ENCODE measurements at places on chromosomes 3 and 15.

DNA sequence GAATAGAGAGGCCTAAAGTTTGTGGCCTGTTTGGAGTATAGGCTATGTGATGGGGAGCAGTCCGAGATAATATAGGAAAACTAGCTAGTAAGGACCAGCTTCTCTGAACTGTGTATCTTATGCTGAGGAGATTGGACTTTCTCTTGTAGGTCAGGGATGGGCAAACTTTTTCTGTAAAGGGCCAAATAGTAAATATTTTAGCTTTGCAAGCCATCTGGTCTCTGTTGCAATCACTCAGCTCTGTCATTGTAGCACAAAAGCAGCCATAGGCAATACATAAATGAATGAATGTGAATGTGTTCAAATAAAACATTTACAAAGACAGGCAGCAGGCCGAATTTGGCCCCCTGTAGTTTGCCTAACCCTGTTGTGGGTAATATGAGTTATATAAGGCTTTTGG is 24.5 kb downstream of the TMOD3 start:
- DNase-seq: no peak

GRCh38 chr15:96670389-96670788 is 339.9 kb downstream of the NR2F2 start:
- DNase-seq: no peak

DNA sequence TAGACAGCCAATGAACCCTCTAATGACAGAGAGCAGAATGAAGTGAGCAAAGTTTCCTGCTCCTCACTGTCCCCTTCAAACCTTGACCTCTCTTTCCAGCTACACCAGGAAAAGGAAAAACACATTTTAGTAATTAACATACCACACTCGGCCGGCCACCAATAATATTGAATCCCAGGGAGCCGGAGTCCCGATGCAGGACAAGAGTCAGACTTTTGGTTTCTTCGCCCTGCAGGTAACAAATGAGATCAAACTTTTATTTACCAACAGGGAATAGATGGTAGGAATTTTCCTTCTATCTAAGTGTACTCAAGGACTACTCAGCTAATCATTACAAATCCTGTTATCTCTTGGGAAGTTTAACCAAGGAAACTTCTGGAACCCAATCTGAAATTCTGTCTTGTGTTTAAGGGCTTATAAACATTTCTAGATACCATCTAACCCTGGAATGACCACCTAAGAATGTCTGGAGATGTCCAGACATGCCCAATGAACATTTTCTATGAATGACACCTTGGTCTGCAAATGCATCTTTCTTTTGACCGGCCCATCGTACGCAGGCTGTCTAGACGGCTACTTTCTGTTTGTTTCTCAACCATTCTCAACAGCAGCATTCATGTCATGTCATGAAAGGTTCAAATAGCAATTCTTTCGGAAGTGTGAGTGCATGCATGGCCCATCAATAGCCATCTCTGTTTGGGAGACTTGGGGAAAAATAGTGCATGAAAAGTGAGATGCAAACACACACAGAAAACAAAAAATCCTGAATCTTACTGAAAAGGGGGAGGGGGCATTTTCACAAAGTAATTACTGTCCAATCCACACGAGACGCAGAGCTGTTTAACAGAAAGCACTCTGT is 16.1 kb downstream of the PDZRN3 start:
- no peak for DNase-seq

- no peak for DNase-seq
Measured at GRCh38 chr3:33386631-33387030, 53.6 kb downstream of the UBP1 start.

- DNase-seq: no peak
Measured at GRCh38 chr3:14505803-14506500, 34.2 kb downstream of the GRIP2 start.

DNA sequence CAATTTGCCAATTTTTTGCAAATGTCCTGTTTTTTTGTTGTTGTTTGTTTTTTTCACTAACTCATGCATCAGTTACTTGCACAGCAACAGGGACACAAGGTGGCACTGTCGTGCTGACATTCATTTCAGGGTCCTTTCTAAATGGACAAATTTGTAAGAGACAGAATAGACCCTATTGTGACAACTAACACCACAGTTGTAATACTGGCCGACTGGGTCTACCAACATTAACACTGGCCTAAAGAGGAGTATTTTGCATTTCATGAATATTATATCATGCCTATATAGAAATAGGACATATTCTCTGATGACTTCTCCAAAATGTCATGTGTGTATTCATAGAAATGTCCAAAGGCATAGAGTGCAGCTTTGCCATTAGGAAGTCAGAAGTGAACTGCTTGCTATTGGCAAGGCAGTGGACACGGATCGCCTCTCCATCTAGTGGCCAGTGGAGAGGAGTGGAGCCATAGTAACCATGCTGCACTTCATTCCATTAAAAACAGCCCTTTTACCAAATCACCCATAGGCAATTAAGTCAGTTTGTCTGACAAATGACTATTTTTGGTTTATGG is 54.8 kb downstream of the ZBTB20 start:
- DNase-seq: no peak

- DNase-seq: no peak
Measured at GRCh38 chr15:25939122-25939521, 76.0 kb upstream of the ATP10A start.

- DNase-seq: no peak
Measured at GRCh38 chr15:77867266-77868047, 210.1 kb downstream of the TBC1D2B start.

- no peak for DNase-seq
Measured at GRCh38 chr3:48069339-48069738, 53.1 kb upstream of the MAP4 start.

DNA sequence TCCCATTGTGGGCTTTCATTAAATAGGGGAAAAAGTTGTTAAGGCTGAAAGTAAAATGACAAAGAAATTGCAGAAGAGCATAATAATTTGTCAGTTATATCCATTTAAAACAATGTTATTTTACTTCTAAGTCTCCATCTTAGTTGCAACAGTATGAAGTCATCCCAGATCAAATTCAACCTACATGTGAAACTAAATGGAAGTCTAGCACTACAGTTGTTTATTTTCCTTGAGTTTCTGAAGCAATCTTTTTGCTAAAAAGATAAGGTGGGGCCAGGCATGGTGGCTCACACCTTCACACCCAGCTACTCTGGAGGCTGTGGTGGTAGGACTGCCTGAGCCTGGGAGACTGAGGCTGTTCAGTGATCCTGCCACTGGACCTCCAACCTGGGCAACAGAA is 80.2 kb downstream of the DPH6 start:
- DNase-seq: no peak

- DNase-seq: no peak
Measured at GRCh38 chr3:185583925-185584324, 2.2 kb upstream of the SENP2 start.

GRCh38 chr3:30356866-30357753 is 249.3 kb upstream of the TGFBR2 start:
- DNase-seq: no peak

DNA sequence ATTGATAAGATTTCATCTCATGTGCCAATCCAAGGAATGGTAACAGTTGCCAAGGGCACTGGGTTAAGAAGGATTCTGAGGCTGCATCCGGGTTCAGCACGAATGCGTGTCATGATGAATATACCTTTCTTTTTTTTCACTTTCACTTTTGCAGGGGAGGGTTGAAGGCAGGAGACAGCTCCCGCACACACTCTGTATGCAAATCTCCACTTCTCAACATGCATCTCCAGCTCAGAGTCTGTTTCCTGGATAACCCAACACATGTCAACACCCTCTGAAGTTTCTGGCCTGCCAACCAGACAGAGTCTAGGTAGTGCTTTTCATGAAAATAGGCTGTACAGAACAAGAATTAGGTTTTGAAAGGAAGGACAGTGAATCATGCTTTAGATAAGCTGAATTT is 21.6 kb downstream of the B4GALT4 start:
- DNase-seq: no peak

DNA sequence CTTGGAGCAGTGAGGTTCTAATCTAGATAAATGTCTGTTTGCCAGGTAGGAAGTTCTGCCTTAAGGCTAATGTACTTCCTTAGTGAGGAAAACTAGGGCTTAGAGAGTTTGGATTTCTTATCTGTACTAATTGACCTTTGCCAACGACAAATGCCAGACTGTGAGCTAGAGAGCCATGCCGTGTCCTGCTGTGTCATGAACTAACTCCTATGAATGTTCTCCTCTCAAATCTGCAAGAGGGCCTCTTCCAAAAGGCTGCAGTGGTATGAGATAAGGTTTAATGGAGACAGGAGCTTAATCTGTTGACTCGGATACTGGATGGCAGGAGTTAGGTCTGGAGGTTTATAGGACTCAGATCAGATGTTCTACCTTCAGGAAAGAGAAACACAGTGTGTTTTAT is 524.9 kb downstream of the NTRK3 start:
- no peak for DNase-seq

GRCh38 chr15:70109978-70110377 is 12.3 kb upstream of the TLE3 start:
- no peak for DNase-seq

DNA sequence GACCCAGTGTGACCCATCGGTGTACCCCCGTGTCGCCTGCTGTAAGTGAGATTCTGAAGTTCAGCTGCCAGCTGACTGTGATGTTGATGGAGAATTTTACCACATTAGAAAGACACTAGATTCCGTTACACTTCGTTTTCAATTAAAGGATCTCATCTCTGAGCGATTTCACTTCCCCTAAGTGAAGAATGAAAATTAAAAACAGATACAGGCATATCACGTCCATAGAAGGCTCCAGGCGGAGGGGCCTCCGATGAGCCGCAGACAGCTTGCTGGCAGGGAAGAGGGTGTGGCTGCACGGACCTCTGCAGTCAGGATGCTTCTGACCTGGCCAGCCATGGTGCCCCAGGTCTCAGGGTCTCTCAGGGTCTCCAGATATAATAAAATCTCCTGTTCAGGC is 6.6 kb upstream of the CPN2 start:
- no peak for DNase-seq

DNA sequence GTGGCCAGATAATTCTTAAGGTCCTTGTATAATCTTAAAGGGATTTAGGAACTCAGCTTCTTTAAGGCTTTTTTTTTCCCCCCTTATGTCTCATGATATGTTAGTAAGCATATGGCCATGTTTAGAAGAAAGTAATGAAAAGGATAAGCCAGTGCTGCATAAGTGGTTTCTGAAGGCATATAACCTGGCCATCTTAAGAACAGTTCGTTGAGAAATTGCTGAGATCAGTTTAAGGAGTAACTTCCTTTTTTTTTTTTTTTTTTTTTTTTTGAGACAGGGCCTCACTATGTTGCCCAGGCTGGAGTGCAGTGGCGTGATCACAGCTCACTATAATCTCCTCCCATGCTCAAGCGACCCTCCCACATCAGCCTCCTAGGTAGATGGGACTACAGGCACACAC is 51.7 kb downstream of the UBE2E2 start:
- no peak for DNase-seq

DNA sequence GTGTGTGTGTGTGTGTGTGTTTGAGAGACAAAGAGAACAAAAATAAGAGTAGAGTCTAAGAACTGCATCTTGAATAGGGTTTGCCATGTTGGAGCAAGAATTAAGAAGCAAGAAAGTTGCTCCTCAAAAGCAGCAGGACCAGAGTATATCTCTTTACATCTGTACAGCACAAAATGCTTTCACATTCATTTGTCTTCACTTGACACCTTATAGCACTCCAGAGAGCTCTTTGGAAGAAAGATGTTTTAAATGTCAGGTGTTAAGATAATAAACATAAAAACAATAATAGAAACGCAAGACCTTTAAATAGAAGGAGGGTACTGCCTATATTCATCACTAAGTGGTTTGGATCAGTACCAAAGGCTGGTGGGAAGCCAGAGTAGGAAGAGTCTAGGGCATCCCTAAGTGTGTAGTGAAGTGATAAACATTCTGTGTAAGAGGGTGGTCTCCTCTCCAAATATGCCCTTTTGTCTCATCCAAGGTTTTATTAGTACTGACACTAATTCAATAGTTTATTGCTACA is 19.1 kb upstream of the LSAMP start:
- DNase-seq: no peak

DNA sequence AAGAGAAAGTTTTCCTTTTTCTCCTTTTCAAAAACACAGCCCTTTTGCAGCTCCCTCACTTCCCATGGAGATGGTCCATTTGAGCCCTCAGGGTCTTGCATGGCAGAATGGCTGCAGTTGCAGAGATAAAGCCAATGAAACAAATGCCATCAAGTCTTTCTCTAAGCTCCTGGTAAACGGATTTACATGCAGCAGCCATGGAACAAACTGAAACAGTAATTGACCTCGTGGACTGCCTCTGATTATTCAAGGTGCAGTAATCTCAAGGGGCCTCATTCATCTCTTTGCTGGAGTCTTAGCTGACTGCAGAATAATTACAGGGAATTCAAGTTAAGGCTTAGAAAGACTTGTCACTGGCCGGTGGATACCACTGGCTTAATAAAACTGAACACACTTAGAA is 125.1 kb downstream of the SQOR start:
- DNase-seq: no peak

DNA sequence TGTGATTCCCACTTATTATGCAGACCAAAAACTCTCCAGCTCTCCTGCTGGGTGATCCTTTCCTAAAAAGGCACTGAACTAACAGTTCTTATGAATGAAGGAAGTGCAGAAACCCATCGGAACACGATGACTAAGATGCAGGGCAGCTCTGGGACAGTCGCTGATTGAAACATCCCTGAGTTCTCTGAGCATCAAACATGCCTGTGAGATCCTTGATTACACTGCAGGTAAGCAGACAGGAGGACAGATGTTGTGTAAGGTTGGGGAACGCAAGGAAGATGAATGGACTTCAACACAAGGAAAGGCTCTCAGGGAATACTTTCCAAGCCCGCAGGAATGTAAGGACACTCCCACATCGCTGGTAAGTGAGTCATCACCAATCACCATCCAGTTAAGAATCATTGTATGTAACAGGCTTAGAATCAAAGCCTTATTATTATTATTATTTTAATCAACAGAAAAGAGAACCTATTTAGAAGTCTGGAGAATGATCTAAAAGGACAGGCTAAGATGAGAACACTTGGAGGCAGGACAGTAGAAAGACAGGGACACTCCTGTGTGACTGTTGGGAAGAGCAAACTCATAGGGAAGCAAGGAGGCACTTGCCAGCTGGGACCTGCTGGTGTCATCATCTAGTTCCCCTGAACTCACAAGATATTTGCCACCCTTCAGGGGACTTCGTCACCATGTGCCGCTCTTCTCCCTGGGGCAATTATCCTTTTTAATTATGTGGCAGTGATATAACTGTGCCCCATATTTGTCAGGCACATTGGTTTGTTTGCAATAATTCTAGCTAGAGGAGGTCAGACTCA is 26.0 kb downstream of the TMEM158 start:
- DNase-seq: no peak

DNA sequence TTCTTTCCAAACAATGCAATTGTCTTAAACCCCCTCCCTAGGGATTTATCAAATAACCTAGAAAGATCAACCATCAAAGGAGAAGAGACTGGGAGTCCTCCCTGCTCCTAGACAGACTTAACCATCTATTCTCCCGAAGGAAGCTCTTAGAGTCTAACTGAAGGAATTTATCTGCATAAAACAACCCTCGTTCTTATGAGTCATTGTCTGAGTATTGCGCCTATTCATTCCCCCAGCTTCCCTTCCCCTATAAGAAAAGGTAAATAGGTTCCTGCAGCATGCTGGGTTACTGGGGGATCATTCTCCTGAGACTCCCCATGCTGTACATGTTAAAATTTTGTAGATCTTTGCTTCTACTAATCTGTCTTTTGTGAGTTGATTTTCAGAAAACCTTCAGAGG is 412.7 kb downstream of the OCA2 start:
- DNase-seq: no peak

- DNase-seq: no peak
Measured at GRCh38 chr3:184380185-184380626, 352 bp downstream of the CHRD start.

Measured in activated CD4-positive, alpha-beta T cell treated with anti-CD3 and anti-CD28 coated beads, Interleukin-2, amount 50 U/mL, for 24 hours (primary cell).